NCI-H446 (cell line): ENCODE measurements at places on chromosomes 2 and 18.

DNA sequence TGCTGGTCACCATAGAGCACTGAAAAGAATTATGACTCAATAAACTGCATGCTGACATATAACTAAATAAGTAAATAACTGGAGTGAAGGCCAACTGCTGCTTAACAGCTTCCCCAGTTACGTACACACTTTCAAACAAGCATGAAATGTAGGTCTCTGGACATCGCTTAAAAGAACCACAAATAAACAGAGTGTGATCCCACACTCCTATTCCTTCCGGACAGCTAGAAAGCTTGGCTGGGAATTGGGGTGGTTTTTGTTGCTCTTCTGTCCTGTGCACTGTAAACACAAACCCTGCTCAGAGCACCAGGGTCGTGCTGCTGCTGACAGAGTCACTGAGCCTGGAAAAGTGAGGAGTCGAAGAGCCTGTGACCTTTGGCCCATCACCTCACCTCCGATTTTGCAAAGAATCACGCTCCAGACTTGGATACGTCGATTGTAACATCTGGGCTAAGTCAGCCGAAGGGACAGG lies 162.7 kb upstream of the NT5C1B start:
- no peak for DNase-seq

- no peak for DNase-seq
Measured at GRCh38 chr2:221399183-221399582, 172.9 kb downstream of the EPHA4 start.

DNA sequence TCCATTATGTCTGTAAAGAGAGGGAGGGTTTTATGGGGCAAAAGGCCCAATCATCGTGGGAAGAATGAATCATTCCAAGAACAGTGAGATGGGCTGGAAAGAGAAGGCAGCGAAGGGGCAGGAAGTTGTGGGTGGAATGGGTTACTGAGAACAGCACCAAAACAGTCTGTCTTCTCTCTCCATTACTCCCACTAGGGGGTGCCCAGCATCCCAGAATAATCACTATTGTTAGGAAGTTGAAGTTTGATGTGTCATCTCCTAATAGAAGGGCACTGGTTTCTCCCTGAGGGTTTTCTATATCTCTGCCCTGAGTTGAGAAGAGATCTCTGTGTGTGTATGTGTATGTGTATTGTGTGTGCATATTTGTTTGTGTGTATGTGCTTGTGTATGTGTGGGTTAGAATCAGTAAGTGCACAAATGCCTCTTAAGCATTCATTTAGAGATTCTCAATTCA lies 76.6 kb upstream of the MAP4K3 start:
- DNase-seq, result no peak

DNA sequence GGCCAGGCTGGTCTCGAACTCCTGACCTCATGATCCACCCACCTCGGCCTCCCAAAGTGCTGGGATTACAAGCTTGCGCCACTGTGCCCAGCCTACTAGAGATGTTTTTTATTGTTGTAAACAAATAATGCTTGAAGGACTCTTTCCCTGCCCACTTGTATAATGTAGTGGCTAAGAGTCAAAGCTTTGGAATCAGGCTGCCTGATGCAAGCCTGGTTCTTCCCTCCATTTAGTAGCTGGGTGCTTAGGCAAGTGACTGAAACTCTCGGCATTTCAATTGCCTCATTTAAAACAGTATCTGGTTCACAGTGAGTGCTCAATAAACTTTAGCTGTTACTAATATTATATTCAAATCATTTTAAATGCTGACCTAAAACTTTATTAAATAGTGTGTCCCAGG lies 264.0 kb upstream of the FBXO11 start:
- DNase-seq, result no peak

GRCh38 chr18:6155707-6156106 lies 259.0 kb downstream of the L3MBTL4 start:
- no peak for DNase-seq

- DNase-seq, result no peak
Measured at GRCh38 chr2:107281637-107282036, 395.7 kb upstream of the ST6GAL2 start.

- no peak for DNase-seq
Measured at GRCh38 chr18:28095041-28095440, 81.9 kb downstream of the CDH2 start.
